ENCODE measurements at places on chromosomes 16 and 17.

DNA sequence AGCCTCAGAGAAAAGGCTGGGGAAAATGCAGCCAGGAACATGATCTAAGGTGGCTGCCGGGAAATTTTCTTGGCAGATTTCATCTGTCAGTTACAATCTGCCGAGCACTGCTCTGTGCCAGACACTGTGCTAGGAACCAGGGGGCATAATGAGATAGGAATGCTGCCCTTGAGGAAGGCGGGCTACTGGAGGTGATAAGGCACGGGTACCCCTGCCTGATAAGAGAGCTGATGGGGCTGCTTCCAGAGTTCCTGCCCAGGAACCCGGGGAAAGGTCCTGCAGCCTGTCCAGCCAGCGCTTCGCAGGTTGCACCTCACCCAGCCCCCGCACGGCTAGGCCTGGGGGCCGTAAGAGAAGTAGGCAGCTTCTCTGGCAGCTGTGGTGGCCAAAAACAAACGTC lies 3.1 kb downstream of the SCNN1G start:
- DNase-seq: no peak

GRCh38 chr16:75702242-75702641 lies 981 bp upstream of the DUXB start:
- no peak for DNase-seq

DNA sequence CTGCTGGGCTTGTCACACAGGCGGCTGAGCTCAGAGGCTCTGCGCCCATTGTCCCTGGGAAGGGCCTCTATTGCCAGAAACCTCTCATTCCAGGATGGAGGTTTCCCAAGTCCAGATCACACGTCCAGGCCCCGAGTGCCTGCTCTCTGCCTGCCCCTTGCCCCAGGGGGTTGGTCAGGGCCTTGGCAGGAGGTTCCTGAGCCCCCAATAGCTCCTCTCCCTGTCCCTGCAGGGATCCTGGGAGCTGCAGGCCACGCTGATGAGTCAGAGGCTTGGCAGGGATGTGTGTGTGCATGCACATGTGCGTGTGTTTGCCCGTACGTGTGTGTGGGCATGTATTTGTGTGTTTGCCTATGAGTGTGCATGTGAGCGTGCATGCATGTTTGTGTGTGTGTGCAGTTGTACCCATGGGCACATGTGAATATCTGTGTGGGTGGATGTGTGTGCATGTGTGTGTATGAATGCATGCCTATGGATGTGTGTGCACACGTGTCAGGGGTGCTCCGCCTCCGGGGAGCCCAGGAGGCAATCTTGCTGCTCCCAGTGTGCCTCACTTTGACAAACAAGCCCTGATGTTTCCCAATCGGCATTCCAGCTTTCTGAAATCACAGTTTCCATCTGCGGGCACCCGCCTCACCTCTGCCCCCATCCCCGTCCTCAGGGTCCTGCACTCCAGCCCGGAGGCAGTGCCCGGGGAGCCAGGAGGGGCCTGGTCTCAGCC lies 98.4 kb upstream of the GSE1 start:
- DNase-seq: peak; percentile 96

- DNase-seq: no peak
These were observed 22.8 kb upstream of the CNEP1R1 start for GRCh38 chr16:50002190-50002589.

DNA sequence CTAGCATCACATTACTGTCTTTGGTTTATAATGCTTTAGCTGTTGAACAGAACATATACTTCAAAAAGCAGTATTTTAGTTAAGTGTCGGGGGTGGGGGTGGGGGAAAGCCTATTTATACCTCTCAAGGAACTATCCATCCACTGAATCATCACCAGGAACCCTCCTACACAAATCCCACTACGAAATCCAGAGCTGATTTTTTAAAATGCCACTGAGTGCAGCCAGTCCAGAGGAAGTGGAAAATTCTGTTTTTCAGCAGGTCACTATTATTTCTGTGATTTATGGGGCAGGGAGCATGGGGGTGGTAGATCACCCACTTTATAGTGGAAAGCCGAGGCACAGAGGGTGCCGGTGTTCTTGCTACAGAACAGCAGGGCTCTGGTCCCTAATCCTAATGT lies 284.1 kb downstream of the SOX9 start:
- no peak for DNase-seq

DNA sequence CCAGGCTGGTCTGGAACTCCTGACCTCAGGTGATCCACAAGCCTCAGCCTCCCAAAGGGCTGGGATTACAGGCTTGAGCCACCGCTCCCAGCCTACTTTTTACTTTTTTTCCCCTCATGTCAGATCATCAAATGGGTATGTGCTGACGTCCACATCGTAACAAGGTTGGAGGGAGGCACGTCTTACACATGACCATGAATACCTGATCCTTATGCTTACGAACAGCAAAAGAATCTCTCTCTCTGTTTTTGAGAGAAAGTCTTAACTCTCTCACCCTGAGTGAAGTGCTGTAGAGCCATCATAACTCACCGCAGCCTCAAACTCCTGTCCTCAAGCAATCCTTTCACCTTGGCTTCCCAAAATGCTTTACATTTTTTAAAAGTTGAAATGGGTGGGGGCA lies 29.5 kb upstream of the TMEM92 start:
- no peak for DNase-seq

DNA sequence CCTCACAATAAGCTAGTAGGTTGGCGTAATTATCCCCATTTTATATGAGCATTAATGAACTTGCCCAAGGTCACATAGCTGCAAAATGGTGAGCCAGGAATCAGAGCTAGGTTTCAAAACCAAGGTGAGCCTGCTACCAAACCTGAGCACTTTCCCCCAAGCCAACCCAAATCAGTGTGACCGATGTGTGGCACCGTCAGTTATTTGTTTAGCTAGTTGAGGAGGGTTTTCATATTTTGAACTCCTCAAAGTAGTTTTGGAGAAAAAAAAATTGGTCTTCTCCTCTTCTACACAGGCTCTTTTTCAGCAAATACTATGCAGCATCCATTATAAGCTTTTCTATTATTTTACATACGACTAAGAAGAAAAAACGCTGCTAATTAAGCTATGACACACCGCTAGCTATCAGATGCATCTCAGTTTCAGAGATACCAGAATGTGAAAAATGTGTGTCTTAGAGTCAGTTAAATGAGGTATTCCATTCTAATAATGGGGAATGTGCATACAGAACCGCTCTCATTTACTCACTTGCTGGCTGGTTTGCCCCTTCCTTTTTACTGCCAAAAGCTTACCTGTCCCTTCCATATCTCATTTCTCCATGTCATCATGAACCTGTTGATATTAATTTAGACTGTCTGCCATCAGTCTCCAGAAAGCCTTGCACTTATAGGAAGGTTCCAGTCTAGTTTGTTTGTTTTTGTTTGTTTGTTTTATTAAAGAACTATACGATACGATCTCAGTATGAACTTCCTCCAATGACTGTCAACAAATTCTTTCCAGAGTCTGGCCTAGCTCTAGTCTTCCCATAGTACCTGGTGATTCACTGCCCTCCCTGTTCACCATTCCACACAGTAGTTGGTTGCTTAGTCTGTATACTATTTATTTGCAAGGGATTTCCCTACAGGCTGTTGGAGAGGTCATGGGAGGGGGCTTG lies 2.2 kb upstream of the TBX4 start:
- no peak for DNase-seq

DNA sequence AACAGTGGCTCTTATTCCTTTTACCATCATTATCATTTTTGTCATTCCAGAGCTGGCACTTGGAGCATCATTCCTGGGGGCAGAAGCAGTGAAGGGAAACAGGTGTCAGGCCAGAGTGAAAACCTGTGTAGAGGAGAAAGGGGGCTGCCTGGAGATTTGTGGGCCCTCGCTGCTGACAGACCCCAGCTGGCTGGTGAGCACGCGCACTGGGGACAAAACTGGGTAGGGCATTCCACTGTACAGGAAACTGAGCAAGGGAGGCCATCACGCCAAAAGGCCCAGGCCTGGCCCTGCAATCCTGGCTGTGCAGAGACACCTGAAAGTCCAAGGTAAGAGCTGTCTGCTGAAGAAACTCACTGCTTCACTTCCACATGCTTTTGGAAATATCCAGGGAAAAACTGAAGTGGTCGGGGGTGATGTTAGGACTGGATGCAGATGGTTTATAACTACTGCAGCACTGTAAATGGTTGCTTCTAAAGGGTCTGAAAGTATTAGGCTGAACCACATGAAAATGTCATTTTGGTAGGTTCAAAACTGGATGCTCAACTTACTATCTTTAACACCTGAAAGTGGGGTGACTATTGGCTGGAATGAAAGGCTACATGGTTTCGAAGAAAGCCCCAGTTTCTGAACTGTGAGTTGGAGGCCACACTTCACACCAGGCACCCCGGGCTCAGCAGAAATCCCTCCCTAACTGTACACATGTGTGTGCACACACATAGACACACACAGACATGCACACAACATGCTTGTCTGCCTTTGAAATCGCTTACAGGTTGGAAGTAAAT lies 225.0 kb downstream of the C16orf78 start:
- DNase-seq: no peak

- DNase-seq: no peak
These were observed 8.7 kb downstream of the RAP1GAP2 start for GRCh38 chr17:2804912-2805311.

DNA sequence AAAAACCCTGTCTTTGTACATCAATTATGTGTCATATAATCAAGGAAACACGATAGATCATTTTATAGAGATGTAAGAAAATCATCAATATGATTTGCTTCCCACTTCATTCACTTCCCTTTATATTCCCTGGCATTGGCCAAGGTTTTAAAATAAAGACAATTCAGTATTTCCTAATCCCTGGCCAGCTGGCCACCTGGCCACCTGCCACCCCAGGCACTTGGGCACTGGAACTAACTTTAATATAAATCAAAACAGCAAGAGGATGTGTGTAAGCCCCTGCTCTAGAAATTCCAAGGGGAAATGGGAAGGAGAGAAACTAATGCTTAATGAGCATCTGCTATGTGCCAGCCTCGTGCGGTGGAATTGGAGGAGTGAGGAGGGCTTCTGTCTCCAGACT lies 58.6 kb upstream of the TOB1 start:
- no peak for DNase-seq

DNA sequence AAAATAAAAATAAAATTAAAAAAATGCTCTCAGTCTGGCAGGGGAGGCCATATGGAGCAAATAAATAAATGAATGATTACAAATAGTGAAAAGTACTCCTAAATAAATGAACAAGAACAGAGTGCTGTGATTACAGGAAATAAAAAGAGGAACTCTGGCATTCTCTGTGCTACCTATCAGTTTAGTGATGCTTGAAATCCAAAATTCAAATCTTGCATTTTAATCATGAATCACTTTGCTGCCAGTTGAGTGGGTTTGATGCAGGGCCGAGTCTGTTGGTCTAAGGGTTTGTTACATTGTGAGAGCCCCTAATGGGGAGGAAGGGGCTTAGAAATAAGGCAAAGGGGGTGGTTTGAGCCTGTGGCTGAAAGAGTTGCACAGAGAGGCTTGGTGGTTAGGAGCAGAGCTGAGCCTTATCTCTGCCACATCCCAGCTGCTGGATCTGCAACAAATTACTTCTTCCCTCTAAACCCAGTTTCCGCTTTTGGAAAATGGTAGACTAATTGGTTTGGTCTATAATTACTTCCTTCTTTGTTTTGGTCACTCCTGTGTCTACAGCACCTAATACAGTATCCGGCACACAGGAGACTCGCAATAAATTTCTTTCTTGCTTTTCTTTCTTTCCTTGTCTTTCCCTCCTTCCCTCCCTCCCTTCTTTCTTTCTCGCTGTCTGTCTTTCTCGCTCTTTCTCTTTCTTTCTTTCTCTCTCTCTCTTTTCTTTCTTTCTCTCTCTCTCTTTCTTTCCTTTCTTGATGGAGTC lies 6.3 kb upstream of the ABCC1 start:
- DNase-seq: no peak

DNA sequence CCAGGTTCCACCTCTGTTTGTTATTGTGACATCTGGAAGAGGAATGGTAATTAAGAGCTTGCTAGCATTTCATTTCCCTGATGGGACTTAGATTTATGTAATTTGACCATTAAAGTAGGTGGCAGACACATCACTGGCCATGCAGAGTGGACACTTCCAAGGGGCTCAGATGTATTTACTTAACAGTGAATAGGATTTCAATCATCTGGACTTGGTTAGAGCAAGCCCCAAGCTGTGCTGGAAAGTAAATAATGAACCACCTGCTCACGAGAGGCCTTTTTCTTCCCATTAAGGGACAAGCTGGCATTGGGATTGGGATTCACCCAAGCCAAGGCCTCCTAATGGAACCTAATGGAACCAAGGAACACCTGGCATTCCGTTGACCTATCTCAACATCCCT lies 395.3 kb downstream of the HS3ST4 start:
- no peak for DNase-seq

DNA sequence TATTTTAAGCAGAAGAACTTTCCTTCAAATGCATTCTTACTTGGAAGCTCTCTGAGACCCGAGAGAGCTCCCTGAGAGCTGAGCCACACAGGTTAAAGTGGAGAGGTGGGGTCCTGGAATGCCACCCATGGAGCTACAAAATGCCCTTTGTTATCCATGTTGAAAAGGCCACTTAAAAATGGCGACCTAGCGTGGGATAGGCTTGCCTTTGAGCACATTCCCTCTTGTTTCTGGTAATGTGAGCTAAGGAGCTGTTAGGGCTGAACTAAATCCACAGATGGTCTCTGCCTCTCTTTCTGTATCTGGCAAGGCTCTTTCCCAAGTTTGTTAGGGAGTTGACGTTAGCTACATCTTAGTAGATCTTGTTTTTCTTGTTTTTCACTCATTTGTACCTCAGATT lies 171.6 kb downstream of the SNX29 start:
- no peak for DNase-seq

- no peak for DNase-seq
These were observed 13.3 kb downstream of the GSE1 start for GRCh38 chr16:85626191-85626981.

GRCh38 chr17:29592850-29593551 lies at the start of gene ANKRD13B:
Gene ANKRD13B (plus strand): TSS chr17:29593132. CDS start chr17:29593622, 490 bp downstream.
- DNase-seq: no peak

DNA sequence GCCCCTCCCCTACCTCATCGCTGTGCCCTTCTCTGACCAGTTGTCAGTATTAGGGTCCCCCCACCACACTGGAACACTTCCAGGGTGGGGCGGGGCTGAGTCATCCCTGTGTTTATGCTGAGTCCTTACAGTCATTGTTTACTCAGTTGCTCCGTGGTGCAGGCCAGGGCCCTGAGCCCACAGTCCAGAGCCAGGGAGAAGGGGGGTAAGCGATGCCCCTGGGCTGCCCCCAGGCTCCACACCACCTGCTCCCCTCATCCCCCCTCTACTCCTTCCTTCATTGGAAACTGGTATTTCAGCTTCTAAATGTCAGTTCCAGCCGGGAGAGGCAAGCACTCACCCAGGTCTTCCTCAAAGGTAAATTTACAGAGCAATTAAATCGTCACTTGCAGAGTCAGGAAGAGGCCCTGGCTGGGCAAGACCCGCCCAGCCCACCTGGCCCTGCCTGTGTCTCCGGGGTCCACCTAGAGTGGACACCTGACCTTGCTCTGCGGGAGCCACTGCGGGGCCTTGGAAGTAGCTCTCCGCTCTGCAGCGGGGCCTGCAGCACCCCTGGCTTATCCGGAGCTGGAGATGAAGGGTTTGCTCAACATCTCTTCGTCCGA lies 4.8 kb downstream of the ATP2A3 start:
- no peak for DNase-seq
